A549 treated with AZD2906 at 1 μM for 4 hours (cell line): ENCODE measurements at places on chromosomes 12 and 14. TPM values are rescaled to one million over a fixed set of nuclear protein-coding genes. Genes with fewer than 3 reads are reported as not detected.

The SERPINA9 gene
- total RNA-seq: 0.07 to 0.09 TPM in 2 of 5 replicates, not detected in the others

The NKX2-1 gene
- total RNA-seq: 0.03 to 0.07 TPM (median 0.06 TPM) in 4 of 5 replicates, not detected in the other

The CMKLR1 gene
- total RNA-seq: 0.02 to 0.06 TPM (median 0.02 TPM) in 3 of 5 replicates, not detected in the others

The NGB gene
- total RNA-seq: not detected in 5 replicates

The ST8SIA1 gene
- total RNA-seq: 0.06 to 0.07 TPM in 2 of 5 replicates, not detected in the others

The CMAS gene
- 38.1 to 44.3 TPM (median 42.6 TPM) in 5 replicates for total RNA-seq

The IGF1 gene
- not detected in 5 replicates for total RNA-seq

The ACOT4 gene
- total RNA-seq: 1.7 to 2.3 TPM (median 2.0 TPM) in 5 replicates

The RPS6KL1 gene
- total RNA-seq: 0.23 to 0.49 TPM (median 0.40 TPM) in 5 replicates

The AMIGO2 gene
- 47.0 to 69.7 TPM (median 67.3 TPM) in 5 replicates for total RNA-seq

The NANOG gene
- 0.03 to 0.19 TPM (median 0.07 TPM) in 3 of 5 replicates, not detected in the others for total RNA-seq

The PZP gene
- total RNA-seq: not detected in 5 replicates

The PKP2 gene
- 7.6 to 9.4 TPM (median 9.0 TPM) in 5 replicates for total RNA-seq

The BICDL1 gene
- 2.9 to 4.6 TPM (median 4.0 TPM) in 5 replicates for total RNA-seq

The CTSG gene
- not detected in 5 replicates for total RNA-seq

The LHX5 gene
- 0.02 to 0.07 TPM (median 0.05 TPM) in 4 of 5 replicates, not detected in the other for total RNA-seq
